ENCODE measurements at places on chromosomes 16 and 17. TPM values are rescaled to one million over a fixed set of nuclear protein-coding genes. Genes with fewer than 3 reads are reported as not detected.

DNA sequence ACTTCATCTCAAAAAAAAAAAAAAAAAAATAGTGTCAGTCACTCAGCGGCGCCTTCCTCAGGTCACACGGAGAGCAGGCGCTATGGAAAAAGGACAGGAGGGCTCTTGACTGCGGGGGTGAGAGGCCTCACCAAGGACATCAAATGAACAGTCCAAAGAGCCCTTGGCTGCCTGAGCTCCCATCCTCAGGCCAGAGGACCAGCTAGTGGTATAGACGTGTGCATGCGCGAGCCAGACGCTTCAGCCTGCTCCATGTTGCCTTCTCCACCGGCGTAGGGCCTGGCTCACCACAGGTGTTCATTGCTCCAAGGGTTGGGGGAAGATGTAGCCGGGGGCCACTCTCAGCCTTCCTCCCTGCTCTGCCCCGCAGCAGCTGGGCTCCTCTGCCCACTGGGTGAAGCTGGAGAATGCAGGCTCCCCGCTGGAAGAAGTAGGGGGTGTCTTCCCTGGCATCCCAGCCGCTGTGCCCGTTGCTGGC lies 65.8 kb upstream of the PLCG2 start:
- H3K36me3 ChIP-seq = peaks cover 23% of the 10 kb centered on the region
- no peak overlapping the region for H3K27ac ChIP-seq
- H3K27me3 ChIP-seq = no peaks in the 10 kb centered on the region
- no peak overlapping the region for H3K4me3 ChIP-seq
- no peak for DNase-seq

DNA sequence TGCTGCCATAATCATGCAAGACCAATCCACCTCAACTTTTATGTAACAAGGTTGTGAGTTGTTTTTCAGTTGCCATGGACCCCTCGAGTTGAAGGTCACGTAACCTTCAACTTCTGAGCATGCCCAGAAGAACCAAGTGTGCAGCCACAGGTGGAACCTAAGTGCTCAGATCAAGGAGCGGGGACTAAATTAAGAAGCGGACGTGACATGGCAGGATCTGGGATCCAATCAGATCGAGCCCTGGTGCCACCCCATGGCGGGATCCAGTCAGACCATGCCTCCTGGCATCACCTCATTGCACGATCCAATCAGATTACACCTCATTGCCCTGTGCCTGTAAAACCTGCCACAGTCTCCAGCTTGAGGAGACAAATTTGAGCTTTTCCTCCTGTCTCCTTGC lies 204.5 kb upstream of the CDH5 start:
- no peak for DNase-seq
- H3K4me1 ChIP-seq = peaks cover 12% of the 10 kb centered on the region
- no peaks in the 10 kb centered on the region for H3K36me3 ChIP-seq
- H3K27ac ChIP-seq = no peak overlapping the region
- H3K27me3 ChIP-seq = no peaks in the 10 kb centered on the region

Gene TMEM235
- polyA plus RNA-seq = 2.0 TPM

Gene ATMIN
- polyA plus RNA-seq = 53.4 TPM

Gene HAP1
- 52.8 TPM for polyA plus RNA-seq

All from spinal cord (tissue), 10 donors.